ENCODE measurements at places on chromosomes 16 and 17. TPM values are rescaled to one million over a fixed set of nuclear protein-coding genes. Genes with fewer than 3 reads are reported as not detected.

- no peaks in the 10 kb centered on the region for H3K4me1 ChIP-seq
- no peak overlapping the region for H3K4me3 ChIP-seq
- H3K36me3 ChIP-seq = no peaks in the 10 kb centered on the region
- DNase-seq = no peak
Observed at GRCh38 chr16:9225527-9226316, 134.3 kb downstream of the HAPSTR1 start.

The CD300A gene
- 43.7 TPM for total RNA-seq

DNA sequence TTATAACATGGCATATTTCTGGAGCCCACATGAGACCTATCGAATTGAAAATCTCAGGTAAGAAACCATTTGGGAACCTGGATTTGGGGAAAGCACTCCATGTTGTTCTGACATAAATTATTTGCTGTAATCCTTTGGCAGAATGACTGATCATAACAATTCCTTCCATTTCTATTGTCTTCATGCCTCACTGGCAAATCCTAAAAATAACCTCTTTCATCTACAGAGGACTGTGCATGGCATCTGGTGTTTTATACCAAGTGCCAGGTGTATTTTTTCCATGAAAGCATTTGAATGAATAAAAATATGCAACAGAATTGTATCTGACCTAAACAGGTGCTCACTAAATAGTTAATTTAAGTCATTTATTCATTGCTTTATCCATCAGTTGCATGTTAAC, 33.7 kb upstream of the COQ7 start:
- no peak for DNase-seq
- peaks cover 4% of the 10 kb centered on the region for H3K27me3 ChIP-seq
- H3K4me3 ChIP-seq = no peak overlapping the region
- H3K4me1 ChIP-seq = no peaks in the 10 kb centered on the region

DNA sequence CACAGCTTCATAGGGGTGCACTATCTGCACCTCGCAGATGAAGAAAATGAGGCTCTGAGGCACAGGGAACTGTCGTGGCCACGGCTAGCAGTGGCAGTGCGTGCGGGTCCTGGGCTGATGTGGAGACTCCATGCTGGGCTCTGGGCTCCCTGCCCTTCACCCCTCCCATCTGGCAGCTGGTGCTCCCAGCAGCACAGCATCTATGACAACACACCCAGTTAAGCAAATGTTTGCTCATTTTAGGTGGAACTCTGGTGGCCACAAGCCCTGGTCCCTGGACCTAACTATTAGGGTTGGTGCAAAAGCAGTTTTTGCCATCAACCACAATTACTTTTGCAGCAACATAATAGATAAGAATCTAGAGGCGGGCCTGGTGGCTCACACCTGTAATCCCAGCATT, 30.9 kb downstream of the IFT140 start:
- H3K4me1 ChIP-seq = peaks cover 2% of the 10 kb centered on the region
- no peak overlapping the region for H3K27ac ChIP-seq
- no peaks in the 10 kb centered on the region for H3K36me3 ChIP-seq
- no peak overlapping the region for H3K4me3 ChIP-seq
- DNase-seq = no peak

GRCh38 chr17:41737680-41738023, 3.2 kb upstream of the HAP1 start:
- H3K27me3 ChIP-seq = peaks cover 29% of the 10 kb centered on the region
- no peaks in the 10 kb centered on the region for H3K4me1 ChIP-seq
- no peak overlapping the region for H3K4me3 ChIP-seq
- no peak for DNase-seq

DNA sequence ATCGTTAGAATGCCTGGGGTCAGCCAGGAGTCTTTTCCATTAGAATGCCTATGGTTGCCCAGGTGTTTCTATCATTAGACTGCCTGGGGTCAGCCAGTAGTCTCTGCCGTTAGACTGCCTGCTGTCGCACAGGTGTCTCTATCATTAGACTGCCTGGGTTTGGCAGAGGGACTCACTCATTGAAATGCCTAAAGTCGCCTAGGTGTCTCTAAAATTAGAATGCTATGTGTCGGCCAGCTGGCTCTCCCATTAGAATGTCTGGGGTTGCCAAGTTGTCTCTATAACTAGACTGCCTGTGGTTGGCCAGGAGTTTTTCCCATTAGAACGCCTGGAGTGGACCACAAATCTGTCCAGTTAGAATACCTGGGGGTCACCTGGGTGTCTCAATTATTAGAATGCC, 2266.5 kb downstream of the TP53TG3F start:
- no peak overlapping the region for H3K4me3 ChIP-seq
- H3K4me1 ChIP-seq = no peaks in the 10 kb centered on the region
- H3K27ac ChIP-seq = no peak overlapping the region
- no peaks in the 10 kb centered on the region for H3K27me3 ChIP-seq
- no peak for DNase-seq

Measured in natural killer cell treated with Interleukin-12 subunit alpha and Interleukin-12 subunit beta and Interleukin-15 and Interleukin-18, amount 100 ng/mL, for 72 hours (primary cell).